ENCODE measurements at places on chromosomes 16 and 17. TPM values are rescaled to one million over a fixed set of nuclear protein-coding genes. Genes with fewer than 3 reads are reported as not detected.

The IRF8 gene
- 10.6 TPM for total RNA-seq

The TIGD7 gene
- total RNA-seq, result 5.4 TPM

The FAM20A gene
- 4.4 TPM for total RNA-seq

The TBC1D3C gene
- not detected for total RNA-seq

The TMEM238L gene
- not detected for total RNA-seq

The TBC1D3E gene
- total RNA-seq, result not detected

The ITGAD gene
- total RNA-seq, result not detected

The LRRC75A gene
- total RNA-seq, result 2.6 TPM

The ZNF629 gene
- 22.9 TPM for total RNA-seq

The INCA1 gene
- total RNA-seq, result 1.7 TPM

The KRTAP2-3 gene
- not detected for total RNA-seq

DNA sequence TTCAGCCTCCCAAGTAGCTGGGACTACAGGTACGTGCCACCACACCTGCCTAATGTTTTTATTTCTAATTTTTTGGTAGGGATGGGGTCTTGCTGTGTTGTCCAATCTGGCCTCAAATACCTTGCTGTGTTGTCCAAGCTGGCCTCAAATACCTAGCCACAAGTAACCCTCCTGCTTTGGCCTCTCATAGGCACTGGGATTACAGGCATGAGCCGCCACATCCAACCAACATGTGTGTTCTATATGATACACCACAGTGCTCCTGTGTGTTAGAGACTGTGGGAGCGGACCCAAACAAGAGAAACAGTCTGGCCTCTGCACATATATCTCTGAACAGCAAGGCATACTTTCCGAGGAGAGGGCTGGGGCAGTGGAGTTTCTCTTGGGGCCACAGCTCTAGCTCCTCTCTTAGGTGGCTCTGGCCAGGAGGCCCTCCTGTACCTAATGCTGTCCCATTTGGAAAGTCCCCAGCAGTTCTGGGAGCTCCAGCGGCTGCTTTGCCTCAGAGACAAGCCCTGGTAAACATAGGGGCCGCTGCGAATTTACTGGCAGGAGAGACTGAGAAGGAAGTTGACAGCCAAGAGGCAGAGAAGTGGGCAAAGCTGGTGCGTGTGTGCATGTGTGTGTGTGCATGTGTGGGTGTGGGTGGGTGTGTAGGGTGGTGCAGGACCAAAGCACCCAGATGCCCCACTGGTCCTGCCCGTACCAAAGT, 95.0 kb downstream of the RAB11FIP4 start:
- no peak for DNase-seq

GRCh38 chr17:48769009-48769675, 40.6 kb upstream of the HOXB13 start:
- no peak for DNase-seq

GRCh38 chr16:5205361-5206040, 107.9 kb upstream of the EEF2KMT start:
- no peak for DNase-seq

DNA sequence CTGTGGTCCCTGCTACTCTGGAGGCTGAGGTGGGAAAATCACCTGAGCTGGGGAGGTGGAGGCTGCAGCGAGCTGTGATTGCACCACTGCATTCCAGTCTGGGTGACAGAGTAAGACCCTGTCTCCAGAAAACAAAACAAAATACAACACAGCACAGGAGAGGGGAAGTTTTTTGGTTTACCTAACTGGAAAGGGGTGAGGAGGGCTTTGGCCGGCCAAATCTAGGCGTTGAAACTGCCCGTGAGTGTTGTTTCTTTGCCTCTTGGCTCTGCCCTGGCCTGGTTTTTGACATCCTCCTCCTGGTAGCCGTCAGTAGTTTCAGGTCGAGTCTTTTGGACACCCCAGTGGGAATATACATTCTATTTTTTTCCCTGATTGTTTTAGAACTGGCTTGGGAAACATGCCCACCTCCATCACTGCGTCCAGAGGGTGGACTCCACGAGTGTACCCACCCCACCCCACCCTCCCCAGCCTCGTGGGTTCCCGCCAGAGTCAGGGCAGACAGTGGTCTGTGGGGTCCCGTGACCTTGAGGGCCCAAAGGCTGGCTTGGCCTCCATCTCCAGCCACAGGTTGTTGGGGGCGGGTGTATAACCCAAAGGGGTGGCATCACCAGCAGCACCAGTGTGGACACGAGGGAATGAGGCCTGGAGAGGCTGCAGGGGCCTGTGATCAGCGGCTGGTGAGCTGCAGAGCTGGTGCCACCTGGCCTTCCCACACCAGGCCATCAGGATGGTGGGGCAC, 42.7 kb downstream of the NT5M start:
- no peak for DNase-seq

GRCh38 chr16:79601092-79601930, 774 bp upstream of the MAF start:
- DNase-seq, result peak; percentile 76

DNA sequence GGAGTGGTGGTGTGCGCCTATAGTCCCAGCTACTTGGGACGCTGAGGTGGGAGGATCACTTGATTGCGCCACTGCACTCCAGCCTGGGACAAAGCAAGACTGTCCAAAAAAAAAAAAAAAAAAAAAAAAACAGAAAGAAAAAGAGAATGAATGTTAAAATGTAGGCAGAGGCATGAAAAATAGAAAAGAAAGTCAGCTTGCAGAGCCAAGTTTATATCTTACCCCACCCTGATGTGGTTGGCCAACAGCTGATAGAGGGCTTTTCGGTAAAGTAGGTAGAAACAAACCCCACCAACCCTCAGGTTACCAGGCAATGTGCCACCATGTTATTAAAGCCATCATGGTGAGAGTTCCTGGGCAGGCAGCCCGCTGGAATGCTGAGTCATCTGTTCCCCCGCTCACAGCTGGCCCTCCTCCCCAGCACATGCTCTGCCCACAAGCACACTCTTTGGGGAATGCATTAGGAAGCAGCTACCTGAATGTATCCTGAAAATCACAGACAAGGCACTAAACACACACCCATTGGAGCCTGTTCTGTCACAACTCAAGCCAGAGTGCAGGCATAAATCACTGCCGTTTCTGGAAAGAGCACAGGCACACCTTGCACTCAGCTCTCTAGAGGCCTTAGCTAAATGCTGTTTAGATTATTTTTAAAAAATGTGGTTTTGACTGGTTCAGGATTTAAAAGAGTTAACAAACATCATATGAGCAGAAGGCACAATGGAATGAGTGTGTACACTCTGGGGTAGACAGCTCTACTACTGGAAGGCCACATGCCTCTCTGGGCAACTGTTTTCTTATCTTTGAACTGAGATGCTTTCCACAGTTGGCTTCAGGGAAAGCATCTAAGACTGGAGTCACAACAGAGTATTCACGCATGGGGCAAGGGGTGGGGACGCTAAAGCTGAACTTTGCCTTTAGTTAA, 128.5 kb downstream of the PARN start:
- DNase-seq, result peak; percentile 93

DNA sequence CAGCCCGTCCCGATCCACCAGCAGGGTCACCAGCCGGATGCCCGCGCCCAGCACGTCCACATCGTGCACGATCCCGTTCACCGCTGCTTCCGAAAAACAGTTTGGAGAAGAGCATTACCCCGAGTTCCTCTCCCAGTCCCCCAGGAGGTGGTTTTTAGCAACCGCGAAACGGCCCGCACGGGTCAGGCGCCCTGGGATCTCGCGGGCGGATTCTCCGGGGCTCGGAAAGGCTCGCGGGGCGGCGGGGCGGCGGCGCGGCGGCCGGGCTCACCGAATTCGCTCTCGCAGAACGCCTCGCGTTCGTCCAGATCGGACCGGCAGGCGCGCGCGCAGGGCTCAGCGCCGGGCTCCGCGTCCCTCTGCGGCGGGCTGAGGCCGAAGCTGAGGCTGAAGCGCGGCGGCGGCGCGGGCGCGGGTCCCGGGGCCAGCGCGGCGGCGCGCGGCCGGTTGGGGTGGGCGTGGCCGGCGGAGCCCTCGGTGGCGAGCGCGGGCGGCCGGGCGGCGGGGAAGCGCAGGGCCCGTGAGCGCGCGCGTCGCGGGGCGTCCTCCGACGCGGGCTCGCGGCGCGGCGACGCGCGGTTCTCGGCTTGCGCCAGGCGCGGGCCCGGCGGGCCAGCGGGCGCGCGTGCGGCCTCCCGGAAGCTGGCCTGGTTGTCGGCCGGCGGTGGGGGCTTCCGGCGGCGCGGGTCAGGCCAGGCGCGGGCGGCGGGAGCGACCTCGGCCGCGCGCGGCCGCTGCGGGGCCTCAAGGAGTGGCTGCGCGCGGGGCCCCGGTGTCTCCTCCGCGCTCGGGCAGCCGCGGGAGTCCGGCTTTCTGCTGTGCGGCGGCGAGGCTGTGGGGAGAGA, 2.9 kb downstream of the C17orf58 start:
- DNase-seq, result peak; percentile 70

DNA sequence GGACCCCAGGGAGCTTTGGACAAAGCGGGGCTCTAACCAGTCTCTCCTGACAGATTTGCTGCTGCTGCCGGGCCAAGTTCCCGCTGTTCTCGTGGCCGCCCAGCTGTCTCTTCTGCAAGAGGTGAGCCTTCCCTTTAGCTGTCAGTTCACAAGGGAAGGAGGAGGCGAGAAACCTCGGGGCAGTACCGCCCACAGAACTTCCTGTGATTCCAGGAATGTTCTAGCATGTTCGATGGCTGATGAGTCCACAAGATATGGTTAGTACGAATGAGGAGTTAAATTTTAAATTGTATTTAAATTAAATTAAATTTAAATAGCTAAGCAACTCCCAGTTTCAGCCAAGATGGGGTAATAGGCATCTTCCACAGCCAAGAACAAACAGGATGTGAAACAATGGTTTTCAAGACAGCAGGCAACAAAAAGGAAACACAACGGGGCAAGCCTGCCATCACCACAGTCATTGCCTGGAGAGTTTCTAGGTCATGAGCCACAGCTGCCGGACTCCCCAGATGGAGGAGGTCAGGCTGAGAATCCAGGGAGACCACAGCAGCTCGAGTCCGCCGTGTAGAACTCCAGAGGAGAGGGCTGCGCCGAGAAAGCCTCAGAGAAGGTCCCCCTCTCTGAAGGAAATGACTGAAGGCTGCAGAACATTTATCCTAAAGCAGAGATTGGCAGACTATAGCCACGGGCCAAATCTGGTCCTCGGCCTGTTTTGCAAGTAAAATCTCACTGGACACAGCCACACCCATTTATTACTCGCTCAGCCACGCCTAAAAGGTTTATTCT, 9.5 kb upstream of the TCF25 start:
- no peak for DNase-seq

GRCh38 chr16:35308674-35309073, 1849.3 kb downstream of the TP53TG3F start:
- no peak for DNase-seq

GRCh38 chr16:14151256-14152030, 80.3 kb downstream of the MRTFB start:
- no peak for DNase-seq

DNA sequence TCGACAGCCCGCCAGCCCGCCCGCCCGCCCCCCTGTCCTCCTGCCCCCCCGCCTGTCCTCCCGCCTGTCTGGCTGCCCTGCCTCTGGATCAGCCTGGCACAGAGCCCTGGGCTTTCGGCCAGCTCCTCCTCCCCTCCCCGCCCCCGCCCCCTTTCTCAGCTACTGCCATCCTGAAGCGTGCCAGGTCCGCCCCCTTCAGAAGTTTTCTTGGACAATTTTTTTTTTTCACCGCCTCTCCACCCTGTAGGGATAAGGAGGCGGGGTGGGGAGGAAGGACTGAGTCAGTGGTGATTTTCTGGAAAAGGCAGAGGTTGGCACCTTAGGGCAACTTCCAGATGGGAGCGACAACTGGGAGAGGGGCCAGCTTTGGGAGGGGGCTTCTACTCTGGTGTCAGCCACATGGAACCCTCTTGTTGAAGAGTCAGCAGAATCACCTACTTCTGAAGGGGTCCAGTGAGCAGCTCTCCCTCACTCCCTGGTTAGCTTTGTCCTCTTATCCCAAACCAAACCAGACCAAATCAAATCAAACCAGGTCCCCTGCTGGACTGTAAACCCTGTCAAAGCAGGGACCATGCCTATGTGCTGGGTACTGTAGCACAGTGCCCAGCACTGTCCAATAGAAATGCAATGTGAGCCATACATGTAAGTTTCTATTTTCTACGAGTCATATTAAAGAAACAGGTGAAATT, 19.7 kb downstream of the IGF2BP1 start:
- DNase-seq, result no peak

DNA sequence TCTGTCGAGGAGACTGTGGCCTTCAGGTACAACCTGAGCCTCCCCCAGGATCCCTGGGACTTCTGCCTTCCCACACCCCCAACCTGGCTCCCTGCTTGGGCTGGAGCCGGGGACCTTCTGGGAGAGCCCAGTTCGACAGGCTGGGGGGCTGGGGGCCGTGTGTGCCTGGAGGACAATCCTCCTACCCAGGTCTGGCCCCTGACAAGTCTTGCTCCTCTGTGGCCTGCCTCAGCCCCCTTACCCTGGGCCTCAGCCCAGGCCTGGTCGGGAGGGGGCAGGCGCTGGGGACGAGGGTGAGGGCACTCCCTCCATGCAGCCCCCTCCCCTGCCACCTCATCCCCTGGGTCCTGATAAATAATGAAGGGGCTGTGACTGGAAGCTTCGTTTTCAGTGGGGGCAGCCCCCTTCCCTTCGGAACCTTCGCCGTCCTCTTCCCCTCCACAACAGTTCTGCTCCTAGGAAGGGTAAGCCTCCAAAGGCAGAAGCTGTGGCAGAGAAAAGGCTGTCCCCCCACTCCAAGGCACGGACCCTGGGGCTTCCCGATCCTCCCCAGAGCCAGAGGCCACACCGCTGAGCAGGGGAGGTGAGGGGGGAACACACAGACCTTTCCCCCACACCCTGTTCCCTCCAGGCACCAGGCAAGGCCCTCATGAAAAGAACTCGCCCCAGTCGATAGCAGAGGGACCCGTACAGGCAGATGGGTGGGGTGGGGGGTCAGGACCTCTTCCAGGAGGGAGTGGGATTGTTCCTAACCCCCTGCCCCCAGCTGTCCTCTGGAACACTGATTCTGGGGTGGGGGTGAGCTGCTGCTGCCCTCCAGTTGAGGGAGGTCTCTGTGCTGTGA, 5.0 kb upstream of the BAHCC1 start:
- no peak for DNase-seq

- no peak for DNase-seq
Measured at GRCh38 chr17:33266116-33266515, 27.0 kb downstream of the ASIC2 start.

GRCh38 chr16:74450967-74451760, 29.9 kb upstream of the CLEC18B start:
- no peak for DNase-seq

GRCh38 chr17:9924735-9925191, 19.7 kb upstream of the RCVRN start:
- no peak for DNase-seq

GRCh38 chr17:57859601-57860413, 10.0 kb upstream of the MRPS23 start:
- no peak for DNase-seq

- no peak for DNase-seq
Measured at GRCh38 chr16:46991729-46992704, 18.5 kb upstream of the DNAJA2 start.

- DNase-seq, result no peak
Measured at GRCh38 chr17:81819708-81820107, 13.4 kb downstream of the MCRIP1 start.

GRCh38 chr17:7323731-7324437, 5.3 kb downstream of the NEURL4 start:
- no peak for DNase-seq

DNA sequence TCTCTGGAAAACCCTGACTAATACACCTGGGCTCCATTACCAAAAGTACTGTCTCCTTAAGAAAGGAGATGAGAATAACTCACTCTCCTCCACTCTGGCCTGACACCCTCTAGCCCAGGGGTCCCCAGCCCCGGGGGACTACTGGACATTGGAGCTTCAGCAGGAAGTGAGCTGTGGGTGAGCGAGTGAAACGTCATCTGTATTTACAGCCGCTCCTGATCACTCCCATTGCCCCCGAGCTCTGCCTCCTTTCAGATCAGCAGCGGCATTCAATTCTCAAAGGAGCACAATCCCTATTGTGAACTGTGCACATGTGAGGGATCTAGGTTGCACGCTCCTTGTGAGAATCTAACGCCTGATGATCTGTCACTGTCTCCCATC, 126.3 kb upstream of the TNRC6C start:
- no peak for DNase-seq
